Activated naive CD4-positive, alpha-beta T cell treated with Interleukin-2 at 50 U/mL for 16 hours (primary cell): ENCODE measurements at places on chromosomes 2 and 18.

GRCh38 chr2:236089271-236090026 is 78.7 kb downstream of the GBX2 start:
- DNase-seq, result no peak

DNA sequence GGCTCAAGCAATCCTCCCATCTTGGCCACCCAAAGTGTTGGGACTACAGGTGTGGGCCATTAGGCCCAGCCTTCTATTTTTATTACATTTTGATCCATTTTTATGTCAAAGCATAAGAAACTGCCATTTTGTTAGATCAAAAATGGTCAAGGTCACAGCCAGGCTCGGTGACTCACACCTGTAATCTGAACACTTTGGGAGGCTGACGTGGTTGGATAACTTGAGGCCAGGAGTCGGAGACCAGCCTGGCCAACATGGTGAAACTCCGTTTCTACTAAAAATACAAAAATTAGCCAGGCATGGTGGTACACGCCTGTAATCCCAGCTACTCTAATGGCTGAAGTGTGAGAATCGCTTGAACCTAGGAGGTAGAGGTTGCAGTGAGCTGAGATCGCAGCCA is 49.2 kb downstream of the EEF1B2 start:
- DNase-seq, result no peak

- DNase-seq, result no peak
Measured at GRCh38 chr2:226446406-226447001, 353.1 kb downstream of the IRS1 start.

DNA sequence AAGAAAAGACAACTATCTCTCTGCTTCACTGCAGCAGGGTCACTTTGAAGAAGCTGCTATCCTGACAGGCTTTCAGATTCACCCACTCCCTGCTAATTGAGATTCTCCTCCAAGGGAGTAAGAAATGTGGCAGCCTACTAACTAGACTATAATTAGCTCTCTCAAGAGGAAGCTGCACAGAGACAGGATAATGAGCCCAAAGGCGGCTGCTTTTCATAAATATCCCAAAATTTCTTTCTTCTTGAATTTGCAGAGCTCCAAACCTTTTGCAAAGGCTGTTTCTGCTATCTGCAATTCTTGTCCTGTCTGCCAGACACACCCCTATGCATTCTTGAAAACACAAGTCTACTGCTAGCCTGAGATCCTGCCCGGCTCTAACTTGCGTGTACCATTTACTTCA is 54.0 kb upstream of the RNU4ATAC start:
- no peak for DNase-seq

DNA sequence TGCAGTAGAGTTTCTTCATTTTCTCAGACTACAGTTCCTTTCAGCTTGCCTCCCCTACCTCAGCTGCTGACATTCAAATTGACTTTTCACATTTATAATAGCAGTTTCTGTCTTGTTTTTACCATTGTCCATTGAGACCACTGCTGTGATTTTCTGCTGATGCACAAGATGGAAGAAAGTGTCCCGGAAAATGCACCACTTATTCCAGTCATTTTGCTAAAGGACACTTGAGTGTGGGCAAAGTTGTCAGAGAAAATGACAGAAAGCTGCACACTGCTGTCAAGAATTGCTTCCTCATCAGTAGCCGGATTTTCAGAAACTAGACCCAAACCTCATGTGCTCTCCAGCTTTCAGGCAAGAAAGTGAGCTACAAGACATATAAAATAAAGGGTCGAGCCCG is 546.2 kb upstream of the SETBP1 start:
- no peak for DNase-seq
